ENCODE measurements at places on chromosomes 5 and 9.
A peak's percentile ranks its signal among the peaks of the same experiment; 100 is the strongest.

DNA sequence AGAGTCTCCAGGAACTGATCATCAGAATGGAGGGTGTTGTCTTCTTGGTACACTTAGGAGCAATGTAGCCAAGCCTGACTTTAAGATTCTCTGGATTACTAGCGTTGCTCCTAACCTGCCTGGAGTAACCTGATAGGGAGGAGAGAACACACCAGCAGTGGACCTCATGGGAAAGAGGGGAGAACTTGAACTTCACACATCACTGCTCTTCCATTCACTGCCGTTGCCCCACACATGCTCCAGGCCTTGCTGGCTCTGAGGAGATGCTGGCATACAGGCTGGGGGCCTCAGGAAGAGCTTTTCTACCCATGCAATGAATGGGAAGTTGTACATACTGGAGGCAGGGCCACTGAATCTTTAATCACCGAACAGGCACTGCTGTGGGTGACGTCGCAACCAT, 60.3 kb upstream of the ADAMTS16 start:
- no peak for DNase-seq

- no peak for DNase-seq
These were observed 2293.3 kb upstream of the C9orf72 start for GRCh38 chr9:29866556-29866955.

GRCh38 chr9:131467214-131467935, 35.3 kb upstream of the POMT1 start:
- no peak for DNase-seq

- peak; percentile 62 for DNase-seq
These were observed 92.1 kb upstream of the FSD1L start for GRCh38 chr9:105355781-105356180.

DNA sequence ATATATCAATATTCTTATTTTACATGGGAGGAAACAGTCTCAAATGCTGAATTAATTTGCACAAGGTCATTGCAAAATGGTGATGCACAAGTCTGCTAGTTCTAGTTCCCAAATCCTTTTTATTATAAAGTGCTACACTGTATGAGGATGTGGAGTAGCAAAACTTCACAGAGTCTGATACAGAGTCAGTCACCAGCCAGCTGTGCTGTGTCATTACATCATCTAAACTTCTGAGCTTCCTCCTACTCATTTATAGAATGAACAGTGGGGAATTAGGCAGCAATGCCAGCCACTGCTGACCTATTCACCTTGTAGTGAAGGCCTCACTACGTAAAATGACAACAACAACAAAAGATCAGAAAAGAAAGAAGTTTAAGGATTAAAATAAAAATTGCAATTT, 357.8 kb downstream of the TMEM167A start:
- no peak for DNase-seq

DNA sequence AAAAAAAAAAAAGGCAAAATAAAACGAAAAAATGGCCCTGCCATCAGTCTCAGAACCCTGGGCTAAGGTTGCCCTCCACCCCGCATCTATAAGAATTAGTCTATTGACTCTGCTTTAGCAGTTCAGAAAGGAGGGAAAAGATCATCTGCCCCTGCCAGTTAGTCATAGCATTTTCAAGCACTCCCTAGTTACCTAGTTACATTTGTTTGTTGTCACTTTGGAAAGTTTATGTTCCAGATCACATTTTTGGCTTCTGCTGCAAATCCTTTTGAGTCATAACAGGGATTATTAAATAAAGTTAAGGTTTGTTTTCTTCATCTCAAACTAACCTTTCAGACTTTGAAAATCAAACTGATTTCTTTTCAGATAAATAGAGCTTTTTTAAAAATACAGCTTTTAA, 52.1 kb downstream of the AQP7 start:
- no peak for DNase-seq

DNA sequence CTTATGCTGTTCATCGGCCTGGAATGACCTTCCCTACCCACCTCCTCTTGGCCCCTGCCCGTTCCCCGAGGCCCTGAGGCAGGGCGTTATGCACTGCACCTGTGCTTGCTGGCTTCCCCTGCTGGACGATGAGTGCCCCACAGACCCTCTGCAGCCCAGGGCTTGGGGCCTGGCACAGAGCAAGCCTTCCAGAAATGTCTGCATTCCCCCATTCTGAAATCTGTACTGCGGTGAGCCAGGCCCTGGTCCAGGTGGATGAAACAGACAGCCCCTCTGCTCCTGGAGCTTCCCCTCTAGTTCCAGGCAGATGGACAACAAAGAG, 35.0 kb downstream of the UNC5A start:
- DNase-seq: no peak

DNA sequence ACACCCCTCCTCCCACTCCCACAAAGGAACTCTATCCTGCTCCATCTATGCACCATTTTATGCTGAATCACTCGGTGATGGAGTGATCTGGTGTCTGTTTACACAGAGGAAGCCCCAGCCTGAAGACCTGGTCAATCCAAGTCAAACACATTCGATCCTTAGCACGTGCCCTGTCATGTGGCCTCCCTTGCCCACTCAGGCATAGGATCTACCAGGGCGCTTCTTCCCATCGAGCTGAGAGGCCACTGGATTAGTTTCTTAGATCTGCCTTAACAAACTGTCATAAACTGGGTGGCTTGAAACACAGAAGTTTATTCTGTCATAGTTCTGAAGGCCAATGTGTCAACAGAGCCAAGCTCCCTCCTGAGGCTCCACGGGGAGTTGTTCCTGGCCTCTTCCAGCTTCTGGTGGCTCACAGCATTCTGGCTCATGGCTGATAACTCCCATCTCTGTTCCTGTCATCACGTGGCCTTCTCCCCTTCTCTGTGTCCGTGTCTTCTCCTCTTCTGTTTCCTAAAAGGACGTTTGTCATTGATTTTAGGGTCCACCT, 34.2 kb downstream of the FOXI1 start:
- no peak for DNase-seq

DNA sequence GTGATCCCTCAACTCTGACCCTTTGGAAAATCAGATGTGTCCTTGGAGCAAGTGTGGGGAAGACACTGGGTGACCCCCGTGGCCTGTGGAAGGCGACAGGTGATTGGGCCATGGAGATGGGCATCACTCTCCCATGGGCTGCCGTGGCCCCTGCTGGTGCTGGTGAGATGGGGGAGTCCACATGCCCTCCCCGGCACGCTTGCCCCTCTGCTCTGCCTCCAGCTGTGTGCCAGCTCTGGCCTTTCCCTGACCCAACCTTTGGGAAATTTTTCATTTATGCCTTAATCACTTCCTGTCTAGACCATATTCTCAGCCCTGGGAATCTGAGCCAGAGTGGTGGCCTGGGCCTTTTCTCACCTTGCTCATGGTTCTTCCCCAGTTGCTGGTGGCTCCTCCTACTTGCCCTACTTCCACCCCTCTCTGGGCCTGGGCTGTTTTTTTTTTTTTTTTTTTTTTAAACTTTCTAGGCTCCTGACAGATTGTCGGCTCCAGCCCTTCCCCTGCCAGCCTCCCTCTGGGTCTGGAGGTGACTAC, 56.6 kb downstream of the RGS3 start:
- DNase-seq: peak; percentile 76

DNA sequence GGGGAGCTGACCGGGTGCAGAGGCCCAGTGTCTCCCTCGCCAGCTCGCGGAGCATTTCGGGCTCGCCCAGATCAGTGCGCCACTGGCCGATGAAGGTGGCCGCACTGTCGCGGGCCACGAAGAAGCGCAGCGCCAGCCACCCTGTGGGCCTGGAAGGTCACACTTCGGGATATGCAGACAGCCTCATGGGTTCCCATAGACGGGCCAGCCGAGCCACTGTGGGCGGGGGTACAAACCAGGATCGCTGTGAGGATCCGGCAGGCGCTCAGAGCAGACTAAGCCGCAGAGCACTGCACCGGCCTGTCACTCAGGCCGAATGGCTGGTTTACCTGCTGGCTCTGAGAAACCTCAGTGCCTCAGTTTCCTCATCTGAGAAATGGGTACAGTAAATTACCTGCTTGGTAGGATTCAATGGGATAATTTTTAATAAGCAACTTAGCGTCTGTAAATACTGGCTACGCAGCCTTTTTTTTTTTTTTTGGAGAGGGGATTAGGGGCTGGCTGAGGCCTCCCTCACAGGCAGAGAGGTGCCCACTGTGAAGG, 64.0 kb upstream of the IGFBPL1 start:
- no peak for DNase-seq

DNA sequence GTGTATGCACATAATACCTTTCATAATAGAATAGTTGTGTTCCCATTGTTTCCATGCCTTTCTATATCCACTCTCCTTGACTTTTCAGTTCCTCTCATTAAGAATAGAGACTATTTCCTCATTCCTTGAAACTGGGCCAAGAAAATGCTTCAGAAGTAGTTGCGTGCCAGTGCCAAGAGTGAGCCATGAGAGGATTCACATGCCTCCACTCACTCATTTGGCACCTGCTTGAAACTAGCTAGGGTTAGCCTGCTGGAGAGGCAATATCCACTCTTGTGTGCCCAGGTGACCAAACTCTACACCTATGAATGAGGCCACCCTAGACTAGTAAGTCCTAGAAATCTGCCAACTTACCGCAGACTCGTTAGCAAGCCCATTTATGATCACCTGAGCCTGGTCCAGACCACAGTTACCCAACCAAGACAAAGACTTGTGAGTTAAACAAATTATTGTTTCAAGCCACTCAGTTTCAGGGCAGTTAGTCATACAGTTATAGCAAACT, 276.3 kb downstream of the EPB41L4A start:
- no peak for DNase-seq

GRCh38 chr9:84947412-84947972, 278.0 kb downstream of the NTRK2 start:
- no peak for DNase-seq

GRCh38 chr5:111345731-111346130, 121.5 kb downstream of the CAMK4 start:
- no peak for DNase-seq

- no peak for DNase-seq
These were observed 97.2 kb downstream of the SPOCK1 start for GRCh38 chr5:137401946-137402345.

DNA sequence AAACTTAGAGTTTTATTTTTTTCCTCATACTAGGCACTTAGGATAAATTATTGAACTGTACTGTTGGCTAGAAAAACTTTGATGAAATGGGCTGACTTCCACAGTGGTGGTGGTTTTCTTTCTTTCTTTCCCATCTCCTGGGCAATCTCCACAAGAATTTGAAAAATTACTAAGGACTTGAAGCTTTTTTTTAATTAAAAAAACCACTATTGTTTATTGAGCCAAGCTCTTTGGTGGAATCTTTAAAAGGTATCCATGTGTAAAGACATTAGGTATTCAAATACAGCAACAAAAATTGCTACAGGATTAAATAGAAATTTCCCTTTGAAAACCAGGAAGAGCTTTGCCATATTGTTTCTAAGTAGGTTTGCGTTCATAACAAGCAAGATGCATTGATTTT, 14.1 kb downstream of the MARCHF6 start:
- DNase-seq: no peak

All from activated CD4-positive, alpha-beta T cell treated with anti-CD3 and anti-CD28 coated beads, Interleukin-2, amount 10 ng/mL, durations not matched to agents 24 days and 14 days (primary cell).